ENCODE measurements at places on chromosomes 11 and 22.

DNA sequence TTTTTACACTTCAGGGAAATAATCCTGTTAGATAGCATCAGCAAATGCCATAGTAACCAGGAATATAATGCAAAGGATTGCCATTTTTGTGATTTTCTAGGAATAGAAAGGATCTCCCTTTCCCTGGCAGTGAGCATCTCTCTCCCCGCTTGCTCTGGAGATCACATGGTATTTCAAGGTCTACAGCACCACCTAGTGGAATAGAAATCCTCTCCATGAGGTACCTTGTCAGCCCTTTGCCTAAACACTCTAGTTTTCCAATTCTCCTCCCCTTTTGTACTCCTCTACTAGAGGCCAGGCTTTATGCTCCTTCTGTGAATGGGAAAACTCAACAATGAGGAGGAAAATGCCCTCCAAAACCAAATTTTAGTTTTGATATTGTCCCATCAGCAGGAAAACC, 78.4 kb downstream of the XRRA1 start:
- no peak for DNase-seq

DNA sequence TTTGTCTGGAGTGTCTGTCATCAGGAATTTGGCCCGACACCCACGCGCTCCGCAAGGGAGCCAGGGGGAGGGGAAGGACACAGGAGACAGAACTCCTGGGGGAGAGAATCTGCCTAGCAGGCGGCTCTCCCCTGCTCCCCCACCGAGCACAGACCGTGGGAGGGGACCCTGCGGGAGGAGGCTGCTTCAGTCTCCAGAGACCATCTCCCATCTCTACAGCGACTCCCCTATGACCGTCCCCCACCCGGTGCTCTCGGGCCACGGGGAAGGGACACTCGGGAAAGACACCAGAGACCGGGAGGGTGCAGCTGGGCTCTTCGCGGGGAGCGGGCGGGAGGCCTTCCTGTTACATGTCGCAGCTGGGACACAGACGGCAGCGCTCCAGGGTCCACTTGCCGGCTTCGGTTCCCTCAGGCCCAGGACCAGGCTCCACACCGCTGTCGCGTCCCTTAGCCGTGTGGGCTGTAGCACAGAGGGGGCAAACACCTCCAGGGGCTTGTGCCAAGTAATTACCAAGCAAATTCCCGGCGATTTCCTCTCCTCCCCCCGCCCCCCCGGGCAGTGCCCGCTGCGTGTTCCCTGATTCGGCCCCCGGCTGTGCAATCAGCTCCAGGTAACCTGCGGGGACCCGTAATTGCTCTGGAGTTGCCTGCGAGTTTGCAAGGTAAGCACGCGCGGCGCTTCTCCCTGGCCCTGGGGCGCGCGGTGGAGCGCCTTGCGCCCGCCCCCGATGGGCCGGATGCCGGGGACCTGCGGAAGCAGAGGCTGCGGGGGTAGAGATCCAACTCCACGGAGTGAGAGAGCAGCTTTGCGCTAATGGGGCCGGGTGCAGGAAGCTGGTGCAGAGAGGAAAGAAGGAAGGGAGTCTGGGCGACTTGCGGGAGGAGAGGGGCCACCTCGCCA, 155.1 kb upstream of the CADM1 start:
- no peak for DNase-seq

- DNase-seq: no peak
Observed at GRCh38 chr22:37449331-37450001, 22.2 kb upstream of the ELFN2 start.

- DNase-seq: no peak
Observed at GRCh38 chr11:129608711-129609110, 206.9 kb upstream of the TMEM45B start.

GRCh38 chr11:78256962-78257361, 68.2 kb downstream of the USP35 start:
- no peak for DNase-seq
